ENCODE measurements at places on chromosomes 2 and 18.
A peak's percentile ranks its signal among the peaks of the same experiment; 100 is the strongest.

GRCh38 chr18:57846258-57846657 lies 43.1 kb upstream of the ATP8B1 start:
- no peak for DNase-seq

DNA sequence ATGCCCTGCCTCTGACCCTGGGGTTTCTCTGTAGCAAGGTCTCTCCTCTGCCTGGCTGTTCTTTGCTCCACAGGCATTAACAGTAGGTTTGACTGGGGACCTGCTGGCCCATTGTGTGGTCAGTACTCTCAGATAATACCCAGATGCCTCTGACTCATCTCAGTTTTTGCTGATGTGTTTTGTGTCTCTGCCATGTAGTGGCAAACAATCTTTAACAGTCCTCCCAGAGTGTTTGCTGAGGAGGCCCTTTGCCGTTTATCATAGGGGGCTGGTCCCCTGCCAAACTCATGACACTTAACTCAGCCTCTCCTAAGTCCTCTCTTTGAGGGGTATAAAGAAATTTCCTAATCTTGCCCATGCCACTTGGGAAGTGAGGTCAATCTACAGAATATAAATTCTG lies 793.7 kb upstream of the FANCL start:
- DNase-seq, result no peak

DNA sequence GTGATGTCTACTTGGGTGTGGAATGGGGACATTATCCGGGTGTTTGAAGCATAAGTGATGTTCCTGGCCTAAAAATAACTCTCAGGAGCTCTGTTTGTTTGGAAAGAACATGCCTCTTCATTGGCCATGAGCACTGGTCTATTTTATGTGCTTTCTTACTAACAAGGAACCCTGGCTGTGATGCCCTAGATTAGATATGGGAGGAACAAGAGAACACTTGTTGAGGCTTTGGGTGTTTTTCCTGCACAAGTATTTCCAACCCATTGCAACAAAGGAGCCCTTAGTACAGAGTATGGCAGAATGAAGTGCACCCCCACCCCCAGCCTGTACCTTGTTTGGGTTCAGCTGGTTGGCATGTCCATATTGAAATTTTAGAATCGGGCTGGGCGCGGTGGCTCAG lies 95.9 kb downstream of the SLC4A3 start:
- no peak for DNase-seq

GRCh38 chr2:158142568-158143332 lies 41.1 kb downstream of the UPP2 start:
- DNase-seq, result peak; percentile 85

DNA sequence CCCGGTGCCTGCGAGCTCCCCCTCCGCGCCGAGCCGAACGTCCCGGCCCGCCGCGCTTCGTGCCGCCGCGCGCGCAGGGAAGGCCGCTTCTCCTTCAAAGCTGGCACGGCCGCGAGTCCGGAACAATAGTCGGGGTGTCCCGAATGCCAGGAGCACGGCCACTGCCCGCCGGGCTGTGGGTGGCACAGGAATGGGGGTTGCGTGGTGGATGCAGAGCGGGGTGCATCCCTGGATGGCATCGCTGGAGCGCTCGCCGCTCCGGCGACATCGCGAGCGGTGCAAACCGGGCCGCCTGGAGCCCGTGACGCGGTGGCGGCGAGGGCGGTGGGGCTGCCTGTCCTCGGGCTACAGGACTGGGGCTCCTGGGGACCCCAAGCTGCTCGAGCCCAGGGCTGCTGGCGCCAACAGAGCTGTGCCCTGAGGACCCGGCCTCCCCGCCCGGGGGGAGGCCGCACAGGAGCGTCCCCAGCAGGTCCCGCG lies 1.1 kb upstream of the SATB2 start:
- no peak for DNase-seq

DNA sequence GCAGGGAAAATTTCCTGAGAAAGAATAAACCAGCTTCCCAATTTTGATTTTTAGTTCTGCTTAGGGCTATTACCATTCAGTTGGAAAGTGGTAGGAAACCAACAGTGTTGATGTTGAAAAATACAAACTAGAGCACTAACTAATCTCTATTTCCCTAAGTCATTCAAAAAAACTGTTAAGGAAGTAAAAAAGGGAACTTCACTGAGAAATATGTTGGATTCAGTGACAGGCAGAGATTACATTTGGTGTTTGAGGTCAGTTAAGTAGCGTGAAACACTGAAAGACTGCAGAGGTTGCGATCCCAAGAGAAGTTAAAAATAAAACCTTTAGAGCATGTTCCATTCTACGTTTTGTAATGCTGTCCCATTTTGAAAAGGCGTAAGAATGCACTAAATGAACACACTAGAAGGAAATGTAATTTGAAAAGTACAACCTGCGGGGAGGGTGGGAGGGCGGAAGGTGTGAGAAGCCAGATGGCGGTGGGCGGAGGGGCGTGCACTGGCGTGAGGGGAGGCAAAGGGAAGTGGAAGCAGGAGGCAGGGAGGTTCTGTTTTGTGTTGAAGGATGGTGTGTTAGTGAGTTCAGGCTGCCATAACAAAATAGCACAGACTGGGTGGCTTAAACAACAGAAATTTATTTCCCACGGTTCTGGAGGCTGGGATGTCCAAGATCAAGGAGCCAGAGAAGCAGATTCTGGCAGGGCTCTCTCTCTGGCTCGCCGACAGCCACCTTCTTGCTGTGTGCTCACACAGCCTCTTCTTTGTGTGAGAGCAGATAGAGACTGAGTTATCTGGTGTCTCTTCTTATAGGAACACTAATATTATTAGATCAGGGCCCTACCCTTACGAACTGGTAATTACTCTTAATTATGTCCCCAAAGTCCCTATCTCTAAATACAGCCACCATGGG lies 94.3 kb upstream of the KCTD1 start:
- peak; percentile 83 for DNase-seq

DNA sequence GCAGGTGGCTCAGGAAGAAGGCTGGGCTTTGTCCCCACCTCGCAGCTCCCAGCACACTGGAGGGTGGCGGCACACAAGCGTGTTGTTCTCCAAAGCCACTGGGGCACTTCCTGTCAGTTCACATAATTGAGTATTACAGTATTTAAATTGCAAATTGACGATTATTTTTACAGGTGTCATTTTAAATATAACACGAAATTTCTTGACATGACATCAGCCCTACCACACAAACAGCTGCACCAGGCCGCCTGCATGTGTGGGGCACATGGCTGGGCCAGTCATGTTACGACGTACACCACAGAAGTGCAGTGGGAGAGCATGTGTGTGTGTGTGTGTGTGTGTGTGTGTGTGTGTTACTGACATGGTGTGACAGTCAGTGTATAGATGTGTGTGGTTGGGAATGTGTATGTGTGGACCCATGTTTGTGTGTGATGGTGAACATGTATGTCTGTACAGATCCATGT lies 155.6 kb downstream of the TTC32 start:
- no peak for DNase-seq

DNA sequence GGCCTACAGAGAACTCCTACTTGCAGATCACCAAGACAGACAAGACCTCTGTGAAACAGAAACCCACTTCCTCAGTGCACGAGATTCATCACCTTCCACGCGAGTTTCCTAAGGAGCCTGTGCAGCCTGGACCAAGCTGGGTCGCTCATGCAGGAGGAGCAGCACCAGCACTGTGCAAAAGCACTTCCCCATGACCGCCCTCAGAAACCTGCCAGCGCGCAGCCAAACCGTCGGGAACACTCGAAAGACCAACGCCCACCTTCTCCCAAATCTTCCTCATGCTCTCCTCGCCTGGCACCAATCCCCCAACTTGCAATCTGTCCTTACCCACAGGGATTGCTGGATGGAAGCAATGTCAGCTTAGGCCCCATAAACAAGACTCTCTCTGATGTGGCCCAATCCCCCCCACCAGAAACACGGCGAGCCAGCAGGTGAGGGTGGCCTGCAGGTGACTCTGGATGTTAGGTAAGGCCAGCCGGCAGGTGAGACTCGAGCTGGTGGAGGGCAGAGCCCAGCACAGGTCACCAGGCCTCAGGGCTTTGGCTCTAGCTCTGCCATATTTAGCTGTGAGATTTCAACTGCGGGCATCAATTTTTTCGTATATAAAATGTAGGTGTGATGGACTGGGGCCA lies 69.4 kb downstream of the PXDN start:
- no peak for DNase-seq

- DNase-seq, result no peak
Observed at GRCh38 chr2:48841126-48841525, 85.6 kb upstream of the LHCGR start.

DNA sequence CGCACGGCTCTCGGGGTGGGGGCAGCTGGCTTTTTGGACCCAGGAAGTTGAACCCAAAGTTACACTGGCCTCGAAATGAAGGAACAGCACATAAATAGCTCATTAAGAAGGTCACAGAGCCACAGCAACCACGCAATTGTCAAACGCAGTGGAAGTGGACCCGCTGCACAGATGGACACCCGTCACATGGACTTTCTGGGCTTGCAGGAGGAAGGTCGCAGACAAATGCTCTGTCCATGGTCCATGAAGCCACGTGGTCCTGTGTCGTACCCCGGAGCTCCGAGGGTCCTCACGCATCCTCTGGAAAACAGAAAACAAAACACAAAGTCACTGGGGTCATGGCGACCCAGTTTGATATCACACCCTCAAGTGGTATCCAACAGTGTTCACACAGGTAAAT lies 308.1 kb upstream of the SALL3 start:
- DNase-seq, result no peak

DNA sequence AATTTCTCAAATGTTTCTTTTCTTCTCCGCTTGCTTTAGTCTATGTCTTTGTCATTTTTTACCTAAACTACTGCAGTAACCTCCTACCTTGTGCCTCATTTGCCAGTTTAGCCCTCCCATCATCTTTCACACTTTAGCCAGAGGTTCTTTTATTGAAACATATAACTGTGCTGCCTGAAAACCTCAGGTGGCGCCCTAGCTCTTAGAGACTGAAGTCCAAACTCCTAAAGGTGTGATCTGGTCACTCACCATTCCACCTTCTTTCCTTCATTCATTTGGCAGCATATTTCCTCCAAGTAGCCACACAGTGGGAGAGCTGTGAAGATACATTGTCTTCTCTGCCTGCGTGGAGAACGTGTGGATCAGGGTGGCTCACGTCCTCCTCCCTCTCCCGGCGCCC lies 98.2 kb upstream of the MAPRE2 start:
- DNase-seq, result no peak

DNA sequence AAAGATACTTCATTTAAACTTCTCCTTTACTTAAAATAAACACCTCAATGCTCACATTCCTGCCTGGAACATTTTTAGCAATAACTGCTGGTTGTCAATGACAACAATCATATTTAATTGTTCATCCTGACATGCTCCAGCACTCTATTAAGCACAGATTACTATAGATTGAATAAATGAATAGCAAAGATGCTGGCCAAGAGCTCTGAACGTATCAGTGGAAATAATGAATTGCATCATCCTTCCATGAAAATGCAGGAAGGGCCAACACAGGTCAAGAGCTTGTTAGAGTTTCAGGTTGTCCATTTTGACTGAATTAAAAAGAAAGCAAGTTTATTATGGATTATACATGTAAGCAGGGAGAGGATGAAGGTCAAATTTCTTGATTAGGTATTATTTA lies 994.0 kb downstream of the TSN start:
- DNase-seq, result no peak

GRCh38 chr2:21098294-21098693 lies 25.5 kb upstream of the TDRD15 start:
- DNase-seq, result no peak

- DNase-seq, result no peak
Observed at GRCh38 chr2:176084611-176085119, 903 bp upstream of the EVX2 start.

DNA sequence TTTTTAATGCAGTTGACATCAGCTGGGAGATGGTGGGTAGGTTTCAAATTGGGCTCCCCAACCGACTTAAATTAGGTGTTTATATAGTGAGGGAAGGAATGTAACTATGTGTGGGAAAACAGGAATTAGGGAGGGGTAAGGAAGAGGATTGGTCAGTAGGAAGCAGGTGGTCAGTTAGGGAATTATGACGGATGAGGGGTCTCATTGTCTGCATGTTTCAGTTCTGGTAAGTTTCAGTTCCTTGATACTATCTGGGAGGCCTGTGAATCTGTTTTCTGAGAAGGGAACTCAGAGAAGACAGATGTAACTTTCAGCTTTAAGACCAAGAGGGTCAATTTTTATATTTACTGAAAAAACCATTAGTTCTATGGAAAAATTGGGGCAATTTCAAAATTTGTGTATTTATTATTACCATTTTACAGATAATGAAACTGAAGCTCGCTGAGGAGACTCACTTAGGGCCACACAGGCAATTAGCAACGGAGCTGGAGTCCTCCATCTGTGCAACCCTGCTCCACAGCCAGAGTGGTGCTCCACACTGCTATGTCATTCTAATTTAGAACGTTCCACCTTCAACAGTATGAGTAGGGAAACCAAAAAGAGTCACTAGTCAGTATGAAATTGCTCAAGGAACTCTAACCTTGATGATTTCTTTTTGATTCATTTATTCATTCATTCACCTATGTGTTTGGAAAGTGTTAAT lies 36.0 kb upstream of the CCDC195 start:
- DNase-seq, result no peak

DNA sequence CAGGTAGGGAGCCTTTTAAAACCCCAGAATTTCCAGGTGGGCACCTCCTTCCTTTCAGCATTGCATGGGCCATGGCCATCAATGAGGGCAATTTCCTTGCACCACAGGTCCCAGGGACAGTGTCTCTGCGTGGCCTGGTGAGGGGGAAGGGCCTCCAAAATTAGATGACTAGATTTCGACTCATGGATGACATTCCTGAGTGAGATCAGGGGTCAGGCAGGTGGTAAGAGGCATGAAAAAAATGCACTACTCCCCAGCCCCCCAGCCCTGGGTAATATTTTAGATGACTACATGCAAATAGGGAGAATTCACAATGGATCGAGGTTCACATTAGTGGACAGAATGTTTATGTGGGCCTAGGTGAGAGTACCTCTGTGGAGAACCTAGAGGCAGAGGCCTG lies 19.0 kb upstream of the IGFBP5 start:
- DNase-seq, result no peak

- peak; percentile 54 for DNase-seq
Observed at GRCh38 chr2:64635976-64636911, 17.5 kb downstream of the SERTAD2 start.

- peak; percentile 65 for DNase-seq
Observed at GRCh38 chr18:489244-490023, 11.1 kb downstream of the COLEC12 start.

GRCh38 chr2:74530239-74531187 lies 780 bp downstream of the HTRA2 start:
- peak; percentile 51 for DNase-seq
